Retinal pigment epithelial cell (primary cell): ENCODE measurements at places on chromosomes 2 and 18.

- no peak for DNase-seq
Observed at GRCh38 chr18:48106976-48107781, 176.7 kb upstream of the SMAD2 start.

DNA sequence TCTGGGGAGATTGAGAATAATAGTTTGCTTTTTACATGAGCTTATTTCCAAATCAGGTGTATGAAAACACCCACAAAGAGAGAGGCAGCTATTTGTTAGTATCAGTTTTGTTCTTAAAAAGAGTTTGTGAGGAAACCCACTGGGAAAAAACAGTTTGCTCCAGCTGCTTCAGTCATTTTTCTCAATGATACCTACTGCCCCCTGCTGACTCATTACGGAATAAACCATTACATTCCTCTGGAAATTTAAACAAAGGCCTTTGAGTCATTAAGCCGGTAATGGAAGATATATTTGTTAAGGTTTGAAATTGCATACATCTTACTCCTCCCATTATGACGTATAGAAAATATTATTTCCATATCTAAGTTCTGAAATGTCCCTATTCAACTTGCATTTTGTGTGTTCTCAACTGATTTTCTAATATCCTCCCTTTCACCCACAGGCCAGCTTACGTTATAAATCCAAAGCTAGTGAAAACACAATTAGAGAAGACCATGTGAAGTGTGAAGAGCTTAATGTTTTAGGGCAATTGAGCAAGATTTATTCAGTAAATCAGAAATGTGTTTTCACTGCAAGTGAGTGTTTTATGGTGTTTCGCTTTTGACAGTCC, 761.6 kb downstream of the DSC3 start:
- peak; percentile 21 for DNase-seq

DNA sequence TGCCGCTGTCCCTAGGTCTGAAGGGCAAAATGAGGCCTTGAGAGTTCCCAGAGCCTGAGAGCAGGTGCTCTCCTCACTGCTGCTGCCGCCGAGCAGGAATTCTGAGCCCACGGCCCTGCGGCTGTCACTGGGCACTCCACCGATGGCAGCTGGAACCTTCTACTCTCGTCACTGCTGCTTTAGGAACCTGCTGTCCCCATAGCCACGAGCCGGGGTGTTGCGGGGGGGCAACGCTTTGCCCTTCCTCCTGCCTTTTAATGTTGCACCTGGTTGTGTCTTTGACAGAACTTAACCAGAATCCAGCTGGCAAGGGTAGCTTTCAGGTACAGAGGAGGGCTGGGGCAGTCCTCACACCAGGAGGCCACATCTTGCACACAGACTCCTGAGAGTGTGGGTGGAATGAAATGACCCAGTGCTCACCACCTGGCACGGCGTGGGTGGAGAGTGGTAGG, 32.3 kb downstream of the NCK2 start:
- DNase-seq: no peak

- no peak for DNase-seq
Observed at GRCh38 chr2:8643250-8643995, 38.4 kb upstream of the ID2 start.

DNA sequence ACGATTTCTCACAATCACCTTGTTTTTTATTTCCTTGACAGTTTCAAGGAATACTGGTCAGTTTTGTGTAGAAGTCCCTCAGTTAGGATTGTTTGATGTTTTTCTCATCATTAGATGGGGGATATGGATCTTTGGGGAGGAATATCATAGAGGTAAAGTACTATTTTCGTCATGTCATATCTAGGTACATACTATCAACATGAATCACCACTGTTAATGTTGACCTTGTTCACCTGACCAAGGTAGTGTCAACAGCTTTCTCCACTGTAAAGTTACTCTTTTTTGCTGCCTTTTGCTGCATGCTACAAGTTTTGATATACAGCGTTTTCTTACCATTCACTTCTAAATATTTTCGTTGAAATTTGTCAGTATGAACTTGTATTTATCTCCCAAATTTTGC, 32.7 kb downstream of the NLRC4 start:
- no peak for DNase-seq

GRCh38 chr18:63299837-63300745, 19.5 kb downstream of the BCL2 start:
- DNase-seq: no peak

DNA sequence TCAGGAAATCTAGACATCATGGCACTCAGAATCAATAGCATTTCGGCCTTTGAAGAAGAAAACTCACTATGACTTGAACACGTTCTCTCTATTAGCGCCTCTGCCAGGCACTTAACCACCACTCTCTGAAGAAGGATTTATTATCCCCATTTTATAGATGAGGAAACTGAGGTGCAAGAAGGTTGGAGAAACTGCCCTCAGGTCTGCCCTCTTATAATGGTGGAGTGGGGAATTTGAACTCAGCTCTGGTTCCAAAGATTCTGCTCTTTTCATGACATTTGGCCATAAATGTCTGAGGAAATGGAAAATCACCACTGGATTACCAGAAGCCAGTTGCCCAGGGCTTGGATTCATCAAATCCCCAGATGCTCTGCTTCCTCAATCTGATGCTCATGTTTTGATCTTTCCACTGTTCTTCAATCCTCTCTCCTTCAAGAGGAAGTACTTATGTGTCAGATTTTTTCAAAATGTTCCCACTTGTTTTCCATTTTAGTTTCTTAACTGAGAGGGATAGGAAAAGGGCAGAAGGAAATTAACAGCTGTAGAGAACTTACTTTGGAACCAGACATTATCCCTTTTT, 68.1 kb downstream of the ANTXR1 start:
- DNase-seq: no peak

DNA sequence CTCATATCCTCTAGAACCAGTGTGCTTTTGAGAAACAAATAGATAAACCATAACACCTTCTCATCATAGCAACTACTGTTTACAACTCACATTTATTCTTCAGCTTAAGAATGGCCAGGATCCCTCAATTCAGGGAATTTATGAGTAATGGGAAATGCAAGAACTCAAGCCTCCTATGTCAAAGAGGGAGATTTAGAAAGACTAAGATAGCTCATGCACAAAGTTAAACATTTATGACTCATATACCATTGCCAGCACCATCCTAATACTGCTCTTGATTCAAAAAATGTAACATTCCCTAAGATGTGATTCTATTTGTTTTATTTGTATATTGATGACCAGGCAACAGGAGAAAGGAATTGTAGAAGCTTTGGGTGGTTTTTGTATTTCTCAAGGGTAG, 172.8 kb downstream of the CYP26B1 start:
- DNase-seq: no peak

DNA sequence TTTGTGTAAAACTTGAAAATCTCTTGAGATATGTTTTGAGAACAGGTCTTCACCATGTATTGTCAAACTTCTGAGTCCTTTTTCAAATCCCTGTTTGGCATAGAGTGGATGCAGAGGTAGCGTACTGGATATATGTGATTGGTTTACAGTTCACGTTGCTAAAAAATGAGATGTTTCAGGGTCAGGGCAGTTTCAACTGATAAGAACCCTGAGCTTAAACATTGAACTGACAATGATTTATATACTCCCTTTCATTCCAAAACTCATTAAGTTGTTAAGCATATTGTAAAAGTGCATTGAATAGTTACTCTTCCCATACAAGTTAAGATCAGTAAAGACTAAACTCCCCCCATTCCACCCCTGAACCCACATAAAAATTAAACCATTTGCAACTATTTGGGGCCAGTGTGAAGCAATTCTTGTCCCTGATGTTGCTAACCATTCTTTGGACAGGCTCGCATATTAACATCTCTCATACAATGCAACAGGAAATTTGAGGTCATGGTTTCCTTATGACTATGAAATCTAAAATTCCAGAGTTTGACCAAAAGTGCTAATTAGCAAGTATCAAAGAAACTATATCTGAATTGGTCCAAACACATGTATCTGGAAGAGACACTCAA, 470.9 kb upstream of the ACVR2A start:
- DNase-seq: no peak

DNA sequence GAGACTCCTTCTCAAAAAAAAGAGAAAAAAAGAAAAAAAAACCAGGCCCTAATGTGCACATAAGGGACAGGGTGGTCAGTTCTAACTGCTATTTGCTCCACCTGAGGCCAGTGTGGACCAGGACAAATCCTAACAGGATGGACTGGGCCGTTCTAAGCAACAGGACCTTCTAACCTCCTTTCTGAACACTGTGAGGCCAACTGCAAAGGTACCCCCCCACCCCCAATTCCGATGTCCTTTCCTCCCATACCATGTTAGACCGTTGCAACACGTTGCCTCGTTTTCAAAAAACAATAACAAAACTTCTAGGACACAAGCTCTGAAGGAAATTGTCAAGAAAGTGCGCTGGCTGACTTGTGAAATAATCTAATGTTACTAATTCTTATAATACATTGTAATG, 1.2 kb downstream of the THAP4 start:
- no peak for DNase-seq
